GM23248 (cell line): ENCODE measurements at places on chromosomes 16 and 17. TPM values are rescaled to one million over a fixed set of nuclear protein-coding genes. Genes with fewer than 3 reads are reported as not detected.

- DNase-seq, result no peak
Observed at GRCh38 chr16:21023509-21024202, 123.1 kb downstream of the LYRM1 start.

GRCh38 chr16:1323296-1324239 is 9.9 kb upstream of the BAIAP3 start:
- DNase-seq, result no peak

GRCh38 chr16:5580296-5580695 is 482.7 kb upstream of the EEF2KMT start:
- no peak for DNase-seq

Gene GLIS2
- 6.8 and 7.3 TPM in 2 replicates for polyA plus RNA-seq

- DNase-seq, result no peak
Observed at GRCh38 chr17:57657211-57657610, 87.9 kb downstream of the CCDC182 start.

GRCh38 chr16:54283725-54284318 is 2.8 kb downstream of the IRX3 start:
- DNase-seq, result no peak

Gene SMPD3
- polyA plus RNA-seq, result 0.24 and 0.32 TPM in 2 replicates

DNA sequence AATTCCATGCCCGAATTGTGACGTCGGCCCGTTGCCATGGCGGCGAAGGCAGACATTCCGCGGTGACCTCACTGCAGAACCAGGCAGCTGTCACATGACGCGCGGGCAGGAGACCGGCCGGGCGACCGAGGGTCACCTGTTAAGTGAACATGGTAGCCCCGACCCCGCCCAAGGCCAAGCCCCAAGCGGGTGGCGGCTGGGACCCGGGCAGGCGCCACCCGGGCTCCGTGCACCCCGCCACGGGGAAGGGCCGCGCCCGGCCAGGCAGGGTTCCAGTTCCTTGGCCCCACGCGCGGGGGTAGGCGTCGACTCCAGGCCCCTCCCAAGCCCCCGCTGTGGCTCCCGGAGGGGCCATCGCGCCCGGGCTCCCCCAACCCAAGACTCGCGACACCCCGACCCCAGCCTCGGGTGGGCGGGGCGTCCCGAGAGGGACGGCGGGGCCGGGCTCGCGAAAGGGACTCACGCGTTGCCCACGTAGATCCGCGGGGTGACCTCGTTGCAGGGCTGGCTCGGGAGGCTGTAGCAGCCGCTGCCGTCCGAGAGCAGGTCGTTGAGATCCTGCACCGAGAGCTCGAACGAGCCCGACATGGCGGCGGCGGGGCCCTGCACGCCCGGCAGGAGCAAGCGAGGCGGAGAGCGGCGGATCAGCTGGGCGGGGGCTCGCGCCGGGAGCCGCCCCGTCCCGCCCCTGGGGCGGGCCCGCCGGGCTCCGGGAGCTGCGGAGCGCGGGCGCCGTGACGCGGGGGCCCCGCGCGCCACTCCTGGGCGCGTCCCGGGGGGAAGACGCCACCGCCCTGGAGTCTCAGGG is at the start of gene DUSP3:
DUSP3 (minus strand) TSS at position 641 of the 808 bp plus-strand sequence; CDS start at position 588, 53 bp downstream.
- DNase-seq, result peak; percentile 98

Gene PLA2G10
- not detected in 2 replicates for polyA plus RNA-seq
